HEK293T (cell line): ENCODE measurements at places on chromosomes 4 and X.

- no peak for DNase-seq
These were observed 55.6 kb downstream of the TSPAN7 start for GRCh38 chrX:38616904-38617303.

DNA sequence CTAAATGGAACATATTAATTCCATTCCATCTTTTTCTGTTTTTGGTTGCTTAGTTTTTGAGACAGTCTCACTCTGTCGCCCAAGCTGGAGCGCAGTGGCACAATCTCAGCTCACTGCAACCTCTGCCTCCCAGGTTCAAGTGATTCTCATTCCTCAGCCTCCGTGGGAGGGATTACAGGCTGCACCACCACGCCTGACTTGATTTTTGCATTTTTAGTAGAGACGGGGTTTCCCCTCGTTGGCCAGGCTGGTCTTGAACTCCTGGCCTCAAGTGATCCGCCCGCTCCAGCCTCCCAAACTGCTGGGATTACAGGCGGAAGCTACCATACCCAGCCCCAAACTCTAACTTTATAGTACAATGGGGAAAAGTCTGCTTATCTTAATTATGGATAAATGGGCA lies 11.2 kb downstream of the HNRNPD start:
- no peak for DNase-seq

DNA sequence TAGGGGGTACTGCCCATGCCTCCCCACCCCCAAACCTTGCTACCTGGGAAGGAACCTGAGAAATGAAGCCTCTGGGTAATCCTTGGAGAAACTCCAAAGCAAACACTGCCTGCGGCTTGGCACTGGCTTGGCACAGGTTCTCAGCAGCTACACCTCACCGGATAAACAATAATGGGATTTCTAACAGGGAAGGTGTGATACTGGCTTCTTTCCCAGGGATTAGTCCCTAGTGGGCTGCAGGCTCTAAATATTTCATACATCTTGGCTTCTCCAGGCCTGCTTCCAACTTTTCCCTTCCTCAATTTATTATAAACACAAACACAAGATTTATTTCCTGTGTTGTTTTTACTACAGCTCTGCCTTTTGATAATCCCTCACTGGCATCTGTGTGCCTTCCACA lies 12.5 kb downstream of the SEC24D start:
- DNase-seq: no peak

DNA sequence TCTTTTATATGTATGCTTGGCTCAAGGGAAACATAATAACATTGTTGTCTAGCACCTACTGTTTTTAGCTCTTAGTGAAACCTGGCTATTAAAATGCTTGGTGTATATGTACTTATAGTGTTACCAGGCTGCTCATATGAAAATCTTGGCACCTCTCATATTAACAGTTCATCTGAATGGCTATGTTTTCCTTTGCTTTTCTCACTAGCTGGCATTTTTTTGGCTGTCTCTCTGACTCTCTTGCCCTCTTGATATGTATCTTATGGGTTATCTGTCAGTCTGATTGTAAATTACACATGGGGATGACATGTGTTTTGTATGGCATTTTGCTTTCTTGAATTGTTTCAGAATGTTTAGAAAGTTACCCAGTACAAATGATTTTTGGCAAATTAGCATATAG lies 158.0 kb downstream of the ARHGAP24 start:
- no peak for DNase-seq

- DNase-seq: no peak
These were observed 383.5 kb downstream of the KLHL4 start for GRCh38 chrX:87901060-87901459.
